Activated T-helper 1 cell treated with anti-CD3 and anti-CD28 coated beads, Interleukin-2, amount 50 U/mL, for 16 hours (primary cell): ENCODE measurements at places on chromosomes 13 and 19.

- DNase-seq: no peak
These were observed 17.5 kb downstream of the ZC3H13 start for GRCh38 chr13:46035066-46035465.

GRCh38 chr19:480016-480855 lies 16.1 kb upstream of the MADCAM1 start:
- no peak for DNase-seq

GRCh38 chr13:81314461-81314860 lies 973.5 kb upstream of the SPRY2 start:
- DNase-seq: no peak

DNA sequence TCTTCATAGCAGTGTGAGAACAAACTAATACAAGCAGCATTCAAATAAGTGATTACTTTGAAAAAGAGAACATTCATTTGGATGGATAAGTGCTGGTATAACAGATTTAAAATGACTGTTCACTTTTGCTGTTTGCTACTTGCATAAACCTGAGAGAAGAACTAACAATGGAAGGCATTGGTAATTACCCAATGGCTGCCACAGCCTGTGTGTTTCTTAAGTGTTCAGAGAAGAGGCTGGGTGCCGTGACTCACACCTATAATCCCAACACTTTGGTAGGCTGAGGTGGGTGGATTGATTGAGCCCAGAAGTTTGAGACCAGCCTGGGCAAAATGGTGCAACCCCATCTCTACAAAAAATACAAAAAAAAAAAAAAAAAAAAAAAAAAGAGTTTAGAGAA lies 4.9 kb upstream of the TEX26 start:
- DNase-seq: no peak

DNA sequence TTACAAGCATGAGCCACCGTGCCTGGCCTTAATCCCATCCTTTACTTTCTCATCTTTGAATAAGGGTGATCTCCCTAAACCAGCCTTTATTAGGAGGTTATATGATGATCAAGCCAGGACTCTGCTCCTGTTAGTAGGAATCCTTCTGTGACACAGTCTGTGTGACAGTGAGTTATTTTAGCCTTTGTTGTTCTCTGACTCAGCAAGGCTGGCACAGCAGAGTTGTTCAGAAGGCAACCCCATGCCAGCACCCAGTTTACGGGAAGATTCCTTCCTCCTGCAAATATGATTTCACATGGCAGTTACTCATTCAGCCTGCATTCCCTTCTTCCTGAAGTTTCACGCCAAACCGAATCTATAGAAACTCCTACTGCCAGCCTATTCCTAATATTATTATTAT lies 10.5 kb upstream of the MIER2 start:
- no peak for DNase-seq

DNA sequence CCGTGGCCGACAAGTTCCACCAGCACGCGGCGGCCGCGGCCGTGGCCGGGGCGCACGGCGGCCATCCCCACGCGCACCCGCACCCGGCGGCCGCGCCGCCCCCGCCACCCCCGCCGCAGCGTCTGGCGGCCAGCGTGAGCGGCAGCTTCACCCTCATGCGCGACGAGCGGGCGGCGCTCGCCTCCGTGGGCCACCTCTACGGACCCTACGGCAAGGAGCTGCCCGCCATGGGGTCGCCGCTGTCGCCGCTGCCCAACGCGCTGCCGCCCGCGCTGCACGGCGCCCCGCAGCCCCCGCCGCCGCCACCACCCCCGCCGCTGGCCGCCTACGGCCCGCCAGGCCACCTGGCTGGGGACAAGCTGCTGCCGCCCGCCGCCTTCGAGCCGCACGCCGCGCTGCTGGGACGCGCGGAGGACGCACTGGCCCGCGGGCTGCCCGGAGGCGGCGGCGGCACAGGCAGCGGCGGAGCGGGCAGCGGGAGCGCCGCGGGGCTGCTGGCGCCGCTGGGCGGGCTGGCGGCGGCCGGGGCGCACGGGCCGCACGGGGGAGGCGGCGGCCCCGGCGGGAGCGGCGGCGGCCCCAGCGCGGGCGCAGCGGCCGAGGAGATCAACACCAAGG lies 821 bp downstream of the ONECUT3 start:
- no peak for DNase-seq

- no peak for DNase-seq
These were observed 3.3 kb upstream of the UQCR11 start for GRCh38 chr19:1608359-1609102.

DNA sequence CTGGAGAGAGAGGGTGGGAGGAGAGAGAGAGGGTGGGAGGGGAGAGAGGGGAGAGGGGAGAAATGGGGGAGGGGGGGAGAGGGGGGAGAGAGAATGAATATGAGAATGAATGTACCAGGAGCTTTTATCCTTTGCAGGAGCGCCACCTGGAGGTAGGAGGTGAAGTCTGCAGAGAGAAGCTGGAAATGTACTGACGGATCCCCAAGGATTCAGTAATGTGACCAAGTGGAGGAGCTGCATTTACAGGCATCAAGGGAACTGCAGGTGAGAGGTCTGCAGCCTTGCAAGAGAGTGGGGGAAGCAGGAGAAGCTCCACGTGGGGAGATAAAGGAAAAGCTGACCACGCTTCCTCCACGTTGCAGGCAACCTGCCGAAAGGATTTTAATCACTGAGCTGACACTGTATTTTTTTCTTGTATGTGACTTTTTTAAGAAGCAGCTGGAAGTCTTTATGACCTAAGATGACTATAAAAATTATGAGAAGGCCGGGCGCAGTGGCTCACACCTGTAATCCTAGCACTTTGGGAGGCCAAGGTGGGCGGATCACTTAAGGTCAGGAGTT lies 33.7 kb downstream of the VSTM1 start:
- peak; percentile 9 for DNase-seq

GRCh38 chr19:34082289-34083077 lies 89.8 kb upstream of the LSM14A start:
- DNase-seq: no peak

- DNase-seq: no peak
These were observed 7.0 kb upstream of the TMC4 start for GRCh38 chr19:54179921-54180461.

- DNase-seq: no peak
These were observed at the start of gene ZNF728 for GRCh38 chr19:23002690-23003422. ZNF728 (minus strand) TSS chr19:23003176; CDS start chr19:23003030, 146 bp downstream.

DNA sequence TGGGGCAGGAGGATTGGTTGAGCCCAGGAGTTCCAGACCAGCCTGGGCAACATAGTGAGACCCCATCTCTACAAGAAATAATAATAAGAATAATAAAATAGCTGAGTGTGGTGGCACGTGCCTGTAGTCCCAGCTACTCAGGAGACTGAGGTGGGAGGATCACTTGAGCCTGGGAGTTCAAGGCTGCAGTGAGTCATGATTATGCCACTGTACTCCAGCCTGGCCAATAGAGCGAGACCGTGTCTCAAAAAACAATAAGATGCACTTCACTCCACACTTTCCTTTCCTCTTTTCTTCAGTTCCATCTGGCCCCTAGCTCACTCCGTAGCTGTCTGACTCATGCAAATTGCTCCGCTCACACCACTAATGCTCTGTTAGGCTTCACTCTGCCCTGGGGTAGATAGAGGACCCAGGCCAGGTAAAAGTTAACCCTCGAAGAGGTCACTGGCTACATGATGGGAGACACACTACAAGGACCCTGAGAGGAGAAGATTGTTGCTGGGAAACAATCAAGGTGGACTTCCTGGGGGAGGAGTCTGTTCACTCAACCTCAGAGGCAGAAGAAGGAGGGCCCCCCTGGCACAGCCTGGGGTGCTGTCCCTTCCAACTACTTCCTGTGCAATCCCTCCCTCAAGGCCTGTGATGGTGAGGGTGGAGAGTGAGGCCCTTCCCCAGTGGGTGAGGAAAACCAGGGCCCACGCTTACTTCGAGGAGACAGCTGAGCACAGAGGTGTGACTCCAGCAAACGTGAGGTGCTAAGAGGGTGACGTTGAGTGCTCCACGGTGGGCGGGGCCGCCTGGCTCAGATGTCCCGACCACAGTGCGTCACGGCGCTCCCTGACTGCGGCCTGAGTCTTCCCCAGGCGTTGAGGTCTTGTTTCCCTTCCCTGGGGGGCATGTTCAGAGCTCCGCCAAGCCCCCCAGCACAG lies 8.8 kb upstream of the TNFSF9 start:
- DNase-seq: peak; percentile 21

DNA sequence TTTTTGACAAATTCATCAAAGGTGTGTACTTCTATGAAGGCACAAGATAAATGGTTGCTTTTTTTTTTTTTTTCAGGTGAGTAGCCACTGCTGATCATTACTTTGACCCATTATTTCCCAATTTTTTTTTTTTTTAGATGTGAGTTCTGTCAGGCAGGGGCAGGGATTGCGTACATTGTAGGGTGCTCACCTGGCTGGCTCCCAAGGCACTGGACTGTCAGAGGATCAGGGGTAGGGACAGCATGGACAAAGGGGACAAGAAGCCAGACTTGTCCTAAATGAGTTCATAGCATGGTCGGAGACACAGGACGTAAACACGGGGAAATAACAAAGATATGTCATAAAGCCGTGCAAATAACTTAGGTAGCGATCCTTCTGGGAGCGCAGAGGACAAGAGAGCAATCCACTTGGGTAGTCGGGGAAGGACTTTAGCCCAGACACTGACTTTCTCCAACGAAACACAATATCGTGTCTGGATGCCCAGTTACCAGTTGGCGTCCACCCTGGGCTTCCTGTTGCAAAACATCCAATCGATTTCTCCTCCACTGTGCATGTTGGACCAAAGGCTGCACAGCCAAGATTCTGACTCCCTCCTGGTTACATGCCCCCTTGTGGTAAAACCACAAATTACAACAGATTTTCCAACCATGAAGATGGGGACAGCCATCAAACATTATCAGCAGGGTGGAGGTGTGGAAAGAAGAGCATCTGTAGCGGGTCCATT lies 27.5 kb upstream of the KATNAL1 start:
- no peak for DNase-seq
